ENCODE measurements at places on chromosomes 3 and 15. TPM values are rescaled to one million over a fixed set of nuclear protein-coding genes. Genes with fewer than 3 reads are reported as not detected.

DNA sequence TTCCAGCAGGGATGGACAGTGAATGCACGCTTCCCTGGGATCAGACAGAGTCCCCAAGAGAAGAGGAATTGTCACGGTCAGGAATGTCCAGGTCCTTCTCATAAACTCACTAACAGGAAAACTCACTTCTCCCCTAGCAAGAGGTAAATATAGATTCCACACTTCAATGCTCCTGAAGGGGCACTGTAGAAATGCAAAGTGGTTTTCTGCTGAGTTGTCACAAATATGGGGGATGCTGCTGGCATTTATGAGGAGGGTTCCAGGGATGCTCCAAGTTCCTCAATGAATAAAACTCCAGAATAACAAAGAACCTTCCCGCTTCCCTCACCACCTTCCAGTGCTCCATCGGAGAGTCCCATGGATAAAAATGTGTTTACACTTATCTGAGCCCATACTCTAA lies 423.4 kb downstream of the MAGI1 start:
- no peaks in the 10 kb centered on the region for H3K27me3 ChIP-seq
- no peak for DNase-seq
- H3K4me1 ChIP-seq = no peaks in the 10 kb centered on the region
- H3K4me3 ChIP-seq = no peak overlapping the region
- H3K36me3 ChIP-seq = no peaks in the 10 kb centered on the region

DNA sequence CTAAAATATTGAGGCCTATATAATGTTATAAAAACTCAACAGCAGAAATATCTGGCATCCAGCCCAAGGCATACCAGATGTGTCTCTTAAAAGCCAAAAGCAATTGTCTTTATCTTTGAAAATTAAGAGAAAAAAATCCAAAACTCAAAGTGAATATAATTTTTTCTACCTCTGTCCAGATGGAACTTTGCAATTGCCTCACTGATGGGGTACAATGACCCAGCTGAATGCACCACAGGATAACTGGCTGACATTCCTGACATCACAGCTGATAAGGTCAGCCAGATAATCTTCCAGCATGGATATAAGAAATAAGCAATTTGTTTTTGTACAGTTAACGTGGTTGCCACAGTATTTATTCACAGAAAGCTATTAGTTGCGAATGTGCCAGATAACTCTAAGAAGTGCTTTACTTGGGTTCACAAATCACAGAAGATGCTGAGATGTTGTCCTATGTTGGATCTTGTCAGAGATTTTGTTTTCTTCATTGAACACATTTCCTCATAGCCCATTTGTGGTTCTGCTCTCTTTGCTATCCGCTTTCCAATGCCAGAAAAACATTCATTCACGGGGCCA lies 566.9 kb upstream of the CCDC54 start:
- peak; percentile 36 for DNase-seq
- H3K4me1 ChIP-seq = peaks cover 21% of the 10 kb centered on the region
- no peak overlapping the region for H3K27ac ChIP-seq
- H3K36me3 ChIP-seq = no peaks in the 10 kb centered on the region
- H3K27me3 ChIP-seq = no peaks in the 10 kb centered on the region
- no peak overlapping the region for H3K4me3 ChIP-seq

DNA sequence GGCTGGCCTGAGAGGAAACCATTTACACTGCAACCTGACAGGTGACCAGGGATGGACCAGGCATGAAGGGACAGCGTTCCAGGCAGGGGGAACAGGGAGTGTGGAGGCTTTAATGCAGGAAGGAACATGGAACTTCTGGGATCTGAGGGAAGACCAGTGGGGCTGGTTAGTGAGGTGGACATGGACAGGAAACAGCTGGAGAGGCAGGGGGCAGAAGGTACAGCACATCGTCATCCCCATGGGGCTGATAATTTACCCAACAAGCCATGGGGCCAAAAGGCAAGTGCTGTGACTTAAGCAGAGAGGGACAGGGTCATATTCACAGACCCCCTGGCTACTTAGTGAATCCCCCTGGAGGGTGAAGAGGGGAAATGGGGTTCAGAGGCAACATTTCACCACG lies 77.0 kb upstream of the LARS2 start:
- H3K4me3 ChIP-seq = no peak overlapping the region
- H3K36me3 ChIP-seq = no peaks in the 10 kb centered on the region
- no peak overlapping the region for H3K27ac ChIP-seq
- H3K4me1 ChIP-seq = no peaks in the 10 kb centered on the region

DNA sequence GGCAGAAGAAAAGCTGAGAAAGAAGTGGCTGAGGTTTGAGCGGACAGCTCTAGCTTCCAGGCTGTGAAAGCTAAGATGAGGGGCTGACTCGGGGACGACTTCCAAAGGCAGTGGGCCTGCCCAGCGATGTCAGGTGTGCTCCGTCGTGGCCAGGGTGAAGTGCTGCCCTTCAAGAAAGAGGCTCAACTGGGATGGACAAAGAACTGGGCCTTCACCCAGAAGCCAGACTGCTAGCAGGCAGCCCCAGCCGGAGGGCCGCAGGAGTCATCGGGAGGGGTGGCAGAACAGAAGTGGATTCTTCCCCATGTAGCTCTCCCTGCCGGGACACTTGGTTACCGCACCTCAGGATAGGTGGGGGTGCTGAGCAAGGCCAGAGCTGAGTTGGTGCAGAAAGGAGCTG lies 13.1 kb upstream of the SEC13 start:
- no peaks in the 10 kb centered on the region for H3K36me3 ChIP-seq
- no peak for DNase-seq
- H3K4me3 ChIP-seq = no peak overlapping the region
- no peaks in the 10 kb centered on the region for H3K4me1 ChIP-seq
- H3K27me3 ChIP-seq = peaks cover 37% of the 10 kb centered on the region

DNA sequence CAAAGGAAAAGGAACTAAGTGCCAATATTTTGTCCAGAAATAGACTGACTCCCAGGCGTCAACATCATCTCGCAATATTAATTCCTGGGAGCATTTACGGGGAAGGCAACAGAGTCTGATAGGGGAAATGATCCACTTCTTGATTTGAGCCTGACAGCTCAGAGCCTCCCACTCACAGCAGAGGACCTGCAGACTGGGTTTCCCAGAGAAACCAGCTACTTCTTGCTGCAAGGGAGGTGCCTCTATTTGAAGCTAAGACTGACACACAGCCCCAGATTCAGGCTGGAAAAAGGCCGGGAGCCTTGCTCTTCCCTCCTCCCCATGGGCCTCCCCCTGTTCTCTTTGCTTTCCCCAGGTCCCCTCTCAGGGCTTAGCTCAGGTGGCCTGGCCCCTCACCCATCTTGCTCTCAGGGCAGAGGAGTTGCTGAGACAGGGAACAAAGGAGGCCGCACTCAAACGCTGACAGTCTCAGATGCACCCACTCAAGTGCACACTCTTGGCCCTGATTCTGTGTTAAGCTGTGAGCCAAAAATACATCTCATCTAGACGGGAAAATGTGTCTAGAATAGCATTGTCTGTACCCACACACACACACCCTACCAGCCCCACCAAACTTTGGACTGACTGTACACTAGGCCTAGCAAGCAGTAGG lies 49.8 kb upstream of the DCLK3 start:
- no peaks in the 10 kb centered on the region for H3K27me3 ChIP-seq
- H3K4me1 ChIP-seq = no peaks in the 10 kb centered on the region
- no peak for DNase-seq
- H3K4me3 ChIP-seq = no peak overlapping the region
- no peak overlapping the region for H3K27ac ChIP-seq
- no peaks in the 10 kb centered on the region for H3K36me3 ChIP-seq

- H3K36me3 ChIP-seq = no peaks in the 10 kb centered on the region
- no peaks in the 10 kb centered on the region for H3K4me1 ChIP-seq
- peaks cover 64% of the 10 kb centered on the region for H3K27me3 ChIP-seq
- H3K27ac ChIP-seq = no peak overlapping the region
- peak overlapping the region; percentile 67 for H3K4me3 ChIP-seq
Observed at GRCh38 chr15:45377609-45378148, 665 bp downstream of the GATM start.

GRCh38 chr3:83039422-83039821 lies 1278.0 kb upstream of the GBE1 start:
- H3K4me3 ChIP-seq = no peak overlapping the region
- H3K27me3 ChIP-seq = no peaks in the 10 kb centered on the region
- no peak for DNase-seq

DNA sequence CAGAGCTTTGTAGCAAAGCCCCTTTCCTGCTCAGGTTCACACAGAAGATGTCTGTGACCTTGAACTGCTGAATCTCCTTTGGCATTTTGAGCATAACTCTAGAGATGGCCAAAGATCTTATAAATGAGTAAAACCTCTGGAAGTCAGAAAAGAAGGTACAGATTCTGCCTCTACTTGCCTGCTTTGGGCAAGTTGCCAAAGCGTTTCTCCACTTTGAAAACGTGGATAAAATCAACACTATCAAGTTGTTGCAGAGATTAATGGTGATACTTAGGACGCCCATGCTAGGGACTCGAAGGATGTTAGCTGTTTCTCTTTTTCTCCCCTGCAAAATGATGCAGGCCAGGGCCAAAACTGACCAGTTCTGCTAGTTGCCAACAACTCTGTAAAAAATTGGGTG lies 68.0 kb upstream of the CMTM7 start:
- no peaks in the 10 kb centered on the region for H3K36me3 ChIP-seq
- no peak overlapping the region for H3K4me3 ChIP-seq
- no peak overlapping the region for H3K27ac ChIP-seq
- peaks cover 42% of the 10 kb centered on the region for H3K27me3 ChIP-seq

The SCAANT1 gene
- total RNA-seq = not detected

The LTF gene
- not detected for total RNA-seq

The NAALADL2 gene
- 81.0 TPM for total RNA-seq

The TIMP4 gene
- total RNA-seq = not detected

The ZBTB47 gene
- total RNA-seq = 72.8 TPM

The PPP1R14D gene
- not detected for total RNA-seq
